Foreskin keratinocyte (primary cell): ENCODE measurements at places on chromosomes 13 and 19.
A peak's percentile ranks its signal among the peaks of the same experiment; 100 is the strongest.

GRCh38 chr13:106568299-106569003 lies 514 bp upstream of the ARGLU1 start:
- no peak for DNase-seq

- peak; percentile 59 for DNase-seq
Measured at GRCh38 chr19:56252699-56253422, 19.7 kb upstream of the EDDM13 start.

- DNase-seq, result no peak
Measured at GRCh38 chr13:76730220-76730619, 156.0 kb downstream of the KCTD12 start.

GRCh38 chr13:66492479-66492878 lies 737.7 kb downstream of the PCDH9 start:
- no peak for DNase-seq

- DNase-seq, result no peak
Measured at GRCh38 chr13:111365149-111366005, 44.9 kb downstream of the TEX29 start.

- DNase-seq, result no peak
Measured at GRCh38 chr13:36130552-36131221, 495 bp downstream of the DCLK1 start.

DNA sequence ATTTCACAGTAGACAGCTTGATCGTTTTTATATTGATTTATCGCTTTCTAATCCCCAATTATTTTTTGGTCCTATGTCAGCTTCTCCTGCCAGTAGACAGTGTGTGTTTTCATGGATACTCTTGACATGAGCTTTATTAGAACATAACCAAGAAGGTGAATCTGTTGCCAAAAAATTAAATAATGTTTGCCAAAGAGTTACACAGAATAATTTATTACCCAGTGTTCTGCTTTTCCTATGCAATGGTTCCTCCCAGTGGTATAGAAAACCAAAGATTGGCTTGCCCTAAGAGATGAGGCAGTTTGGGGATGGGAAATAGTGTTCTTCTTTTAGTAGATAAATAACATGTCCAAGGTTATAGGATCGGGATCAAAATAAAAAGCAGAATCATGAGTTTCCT lies 8.5 kb upstream of the FRY start:
- no peak for DNase-seq

DNA sequence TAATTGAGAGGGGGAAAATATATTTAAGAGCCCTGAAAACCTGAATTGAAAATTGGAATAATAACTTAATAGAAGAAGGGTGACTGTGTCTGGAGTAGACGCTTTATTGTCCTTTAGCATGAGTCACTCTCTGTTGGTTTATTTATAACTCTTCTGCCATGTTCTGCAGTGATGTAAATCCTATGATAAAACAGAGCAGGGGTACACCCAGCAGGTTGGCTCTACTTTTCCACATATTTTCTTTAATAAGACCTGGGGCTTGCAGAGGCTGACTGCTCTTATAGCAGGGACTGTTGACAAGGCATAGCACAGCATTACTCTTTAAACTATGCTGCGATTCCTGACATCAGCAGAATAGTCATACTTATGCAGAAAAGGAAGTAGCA lies 389.9 kb upstream of the PCDH9 start:
- DNase-seq, result no peak

- peak; percentile 41 for DNase-seq
Measured at GRCh38 chr13:46801858-46802257, 4.9 kb upstream of the ESD start.

DNA sequence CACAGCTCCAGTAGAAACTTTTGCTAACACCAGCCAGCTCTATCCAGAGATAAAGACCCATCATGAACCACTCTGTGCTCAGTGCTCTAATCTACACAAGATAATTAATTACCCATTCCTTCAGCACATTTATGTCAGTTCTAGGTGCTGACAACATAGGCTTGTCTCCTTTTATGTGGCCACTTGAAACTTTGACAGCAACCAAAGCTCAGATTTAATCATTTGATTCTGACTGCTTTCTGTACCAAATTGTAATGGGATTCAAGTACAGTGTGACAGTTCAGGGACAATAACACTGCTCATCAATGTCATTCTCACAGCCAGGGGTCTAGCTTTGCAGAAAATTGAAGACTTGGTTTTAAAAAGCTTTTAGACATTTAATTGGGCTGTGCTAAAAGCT lies 266.6 kb downstream of the KCTD12 start:
- DNase-seq, result no peak

DNA sequence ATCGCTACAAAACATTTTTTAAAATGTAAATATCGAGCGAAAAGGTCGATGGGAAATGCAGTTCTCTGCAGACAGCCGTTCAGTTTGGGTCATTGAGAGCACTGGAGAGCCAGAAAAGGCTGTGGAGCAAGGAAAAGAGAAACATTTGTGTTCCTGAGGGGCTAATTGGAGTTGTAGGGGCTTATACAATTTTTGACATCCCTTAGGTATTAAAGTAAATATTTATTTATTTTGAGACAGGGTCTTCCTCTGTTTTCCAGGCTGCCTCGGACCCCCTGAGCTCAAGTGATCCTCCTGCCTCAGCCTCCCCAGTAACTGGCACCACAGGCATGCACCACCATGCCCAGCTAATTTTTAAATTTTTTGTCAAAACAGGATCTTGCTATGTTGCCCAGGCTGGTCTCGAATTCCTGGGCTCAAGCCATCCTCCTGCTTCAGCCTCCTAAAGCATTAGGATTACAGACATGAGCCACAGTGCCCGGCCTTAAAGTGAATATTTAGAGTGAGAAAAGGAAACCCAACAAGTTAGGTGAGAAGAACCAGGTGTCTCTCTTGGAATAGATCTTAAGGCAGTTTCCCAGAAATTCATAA lies 825 bp upstream of the YIF1B start:
- no peak for DNase-seq

GRCh38 chr13:88153353-88153752 lies 482.2 kb downstream of the SLITRK5 start:
- peak; percentile 49 for DNase-seq

GRCh38 chr13:21638319-21639282 lies 32.3 kb upstream of the FGF9 start:
- no peak for DNase-seq

GRCh38 chr19:8615813-8616596 lies 5.5 kb upstream of the ADAMTS10 start:
- no peak for DNase-seq

DNA sequence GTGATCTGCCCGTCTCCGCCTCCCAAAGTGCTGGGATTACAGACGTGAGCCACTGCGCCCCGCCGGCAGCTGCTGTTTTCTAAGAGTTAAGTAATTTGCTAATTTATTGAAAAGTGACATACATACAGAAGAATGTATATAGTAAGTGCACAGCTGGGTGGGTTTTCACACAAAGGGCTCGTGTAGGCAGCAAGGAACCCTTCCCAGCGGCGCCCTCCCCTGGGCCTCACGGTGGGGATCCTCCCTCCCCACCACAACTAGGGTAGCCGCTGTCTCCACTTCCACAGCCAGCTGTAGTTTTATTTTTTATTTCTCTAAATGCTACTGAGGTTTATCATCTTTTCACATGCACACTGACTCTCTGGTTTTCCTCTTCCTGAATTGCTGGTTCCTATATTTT lies 64.9 kb downstream of the CRYL1 start:
- no peak for DNase-seq
